ENCODE measurements at places on chromosomes 4 and X. TPM values are rescaled to one million over a fixed set of nuclear protein-coding genes. Genes with fewer than 3 reads are reported as not detected.

DNA sequence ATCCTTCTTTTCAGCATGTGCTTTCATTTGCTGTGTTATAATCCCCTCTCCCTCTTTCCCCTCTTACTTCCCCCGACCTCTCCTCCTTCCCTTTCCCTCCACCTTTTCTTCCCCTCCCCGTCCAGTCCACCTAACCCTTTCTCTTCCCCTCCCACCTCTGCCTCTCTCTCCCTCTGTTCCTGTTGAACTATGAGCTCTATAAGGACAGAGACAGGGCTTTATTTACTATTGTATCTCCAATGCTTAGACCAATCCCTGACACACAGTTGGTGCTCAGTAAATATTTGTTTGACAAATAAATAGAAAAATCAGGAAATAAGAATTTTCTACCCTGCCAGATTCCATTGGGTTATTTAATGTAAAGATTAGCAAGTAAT is 60.8 kb downstream of the EGF start:
- no peak overlapping the region for H3K27ac ChIP-seq
- no peak for DNase-seq
- H3K36me3 ChIP-seq, result peaks cover 2% of the 10 kb centered on the region
- no peak overlapping the region for H3K4me3 ChIP-seq
- peaks cover 23% of the 10 kb centered on the region for H3K27me3 ChIP-seq

- H3K36me3 ChIP-seq, result peaks cover 62% of the 10 kb centered on the region
- no peak overlapping the region for H3K4me3 ChIP-seq
- peaks cover 8% of the 10 kb centered on the region for H3K4me1 ChIP-seq
- no peaks in the 10 kb centered on the region for H3K27me3 ChIP-seq
- DNase-seq, result no peak
Measured at GRCh38 chr4:145779319-145779801, 99.4 kb downstream of the C4orf51 start.

- DNase-seq, result no peak
- no peak overlapping the region for H3K27ac ChIP-seq
- peaks cover 9% of the 10 kb centered on the region for H3K27me3 ChIP-seq
- H3K36me3 ChIP-seq, result peaks cover 1% of the 10 kb centered on the region
Measured at GRCh38 chr4:7956270-7956808, 16.7 kb upstream of the AFAP1 start.

- H3K27me3 ChIP-seq, result no peaks in the 10 kb centered on the region
- H3K27ac ChIP-seq, result no peak overlapping the region
- H3K4me1 ChIP-seq, result no peaks in the 10 kb centered on the region
- DNase-seq, result no peak
- H3K4me3 ChIP-seq, result no peak overlapping the region
Measured at GRCh38 chr4:134072137-134072536, 129.5 kb downstream of the PABPC4L start.

Gene SH3RF1
- total RNA-seq, result 0.18 TPM

Gene FRMPD4
- not detected for total RNA-seq

Gene BLOC1S4
- total RNA-seq, result 21.5 TPM

Gene TCP11X2
- total RNA-seq, result not detected

DNA sequence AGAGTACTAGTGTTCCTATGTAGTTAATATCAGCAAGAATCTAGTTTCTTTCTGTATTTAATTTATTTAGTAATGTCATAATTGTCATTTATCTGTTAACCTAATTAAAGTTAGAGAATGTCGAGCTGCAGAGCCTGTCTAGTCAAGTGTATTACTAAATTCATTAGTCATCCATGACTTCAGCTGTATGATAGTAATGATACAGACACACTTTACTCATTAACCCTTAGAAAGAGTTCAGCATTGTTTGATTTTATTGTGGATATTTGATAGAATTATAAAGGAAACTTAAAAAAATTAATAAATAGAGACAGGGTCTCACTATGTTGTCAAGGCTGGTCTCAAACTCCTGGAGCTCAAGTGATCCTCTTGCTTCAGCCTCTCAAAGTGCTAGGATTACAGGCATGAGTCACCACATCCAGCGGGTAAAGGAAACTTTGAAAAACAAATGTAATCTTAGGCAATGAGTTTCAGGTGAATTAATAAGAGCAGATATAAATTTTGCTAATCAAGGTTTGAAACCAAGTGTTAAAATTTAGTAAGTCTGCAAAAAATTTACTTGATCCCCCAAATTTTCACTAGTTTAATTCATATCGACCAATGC is 110.6 kb downstream of the ANK2 start:
- H3K27me3 ChIP-seq, result no peaks in the 10 kb centered on the region
- H3K4me3 ChIP-seq, result no peak overlapping the region
- no peak for DNase-seq
- H3K27ac ChIP-seq, result no peak overlapping the region
- H3K36me3 ChIP-seq, result no peaks in the 10 kb centered on the region

DNA sequence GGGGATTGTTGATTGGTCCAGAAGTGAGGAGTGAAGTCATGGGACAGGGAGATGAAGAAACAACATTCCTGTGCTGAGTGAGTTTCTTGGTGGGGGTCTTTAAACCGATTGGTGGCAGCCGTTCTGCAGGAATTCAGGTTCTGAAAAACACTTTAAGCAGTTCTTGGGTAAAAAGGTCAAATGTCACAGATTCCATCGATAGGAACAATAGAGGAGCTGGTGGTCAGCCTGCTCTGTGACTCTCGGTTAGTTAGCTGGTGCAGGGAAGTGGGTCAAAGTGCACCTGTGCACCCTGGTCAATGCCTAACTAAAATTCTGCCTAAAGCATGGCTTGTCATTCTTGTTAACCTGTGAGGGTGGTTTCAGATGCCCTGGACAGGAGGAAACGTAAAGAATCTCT is 34.6 kb upstream of the MGST2 start:
- H3K27ac ChIP-seq, result no peak overlapping the region
- H3K36me3 ChIP-seq, result no peaks in the 10 kb centered on the region
- H3K4me1 ChIP-seq, result no peaks in the 10 kb centered on the region

GRCh38 chrX:12138361-12139313 is at the start of gene FRMPD4:
TSS of gene FRMPD4 (plus strand) at chrX:12138473. CDS start at chrX:12138972, 499 bp downstream.
- H3K27ac ChIP-seq, result no peak within 1 kb of the TSS
- no peak within 1 kb of the TSS for H3K4me3 ChIP-seq
- no peak for DNase-seq
- no peaks in the 10 kb centered on the region for H3K36me3 ChIP-seq
- peaks cover 17% of the 10 kb centered on the region for H3K27me3 ChIP-seq

GRCh38 chr4:100875296-100876068 is 357.7 kb upstream of the EMCN start:
- H3K4me1 ChIP-seq, result no peaks in the 10 kb centered on the region
- no peak overlapping the region for H3K4me3 ChIP-seq
- H3K27me3 ChIP-seq, result peaks cover 2% of the 10 kb centered on the region
- H3K36me3 ChIP-seq, result no peaks in the 10 kb centered on the region

Gene DDIT4L
- total RNA-seq, result not detected

DNA sequence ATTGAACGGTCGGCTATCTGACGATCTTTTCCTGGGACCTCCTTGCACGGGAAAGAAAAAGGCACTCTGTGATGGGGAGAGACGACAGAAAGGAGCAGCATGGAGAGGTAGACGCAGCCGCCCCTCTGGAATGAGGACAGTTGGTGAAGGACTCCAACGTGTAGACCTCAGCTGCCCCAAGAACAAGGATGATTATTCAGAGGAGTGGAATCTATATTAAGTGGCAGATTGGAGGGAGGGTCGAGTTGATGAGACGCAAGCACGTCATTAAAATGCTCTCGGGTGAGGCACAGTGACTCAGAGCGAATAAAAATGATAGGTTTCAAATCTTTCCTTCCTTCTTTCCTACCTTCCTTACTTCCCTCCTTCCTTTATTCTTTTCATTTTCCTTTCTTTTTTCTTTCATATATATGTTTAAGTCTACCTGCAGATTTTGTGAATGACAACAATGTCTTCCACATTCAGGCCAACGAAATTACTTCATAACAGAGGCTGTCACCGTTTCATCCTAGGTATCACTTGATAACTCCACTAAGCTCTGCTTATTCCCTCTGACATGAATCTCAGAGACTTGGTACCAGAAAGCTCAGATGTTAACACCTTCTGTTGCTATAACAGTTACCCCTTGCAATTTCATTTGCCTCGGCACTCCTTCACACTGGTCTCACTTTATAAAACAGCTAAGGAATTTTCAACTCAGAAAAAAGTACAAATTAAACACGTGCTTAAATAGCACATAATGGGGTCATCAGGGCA is 110.0 kb upstream of the PPARGC1A start:
- no peaks in the 10 kb centered on the region for H3K4me1 ChIP-seq
- DNase-seq, result no peak
- H3K36me3 ChIP-seq, result no peaks in the 10 kb centered on the region
- H3K27me3 ChIP-seq, result no peaks in the 10 kb centered on the region
- no peak overlapping the region for H3K27ac ChIP-seq

GRCh38 chrX:138858951-138859350 is 147.4 kb upstream of the FGF13 start:
- H3K4me1 ChIP-seq, result no peaks in the 10 kb centered on the region
- H3K27me3 ChIP-seq, result no peaks in the 10 kb centered on the region
- H3K36me3 ChIP-seq, result no peaks in the 10 kb centered on the region
- no peak overlapping the region for H3K4me3 ChIP-seq
- H3K27ac ChIP-seq, result no peak overlapping the region

DNA sequence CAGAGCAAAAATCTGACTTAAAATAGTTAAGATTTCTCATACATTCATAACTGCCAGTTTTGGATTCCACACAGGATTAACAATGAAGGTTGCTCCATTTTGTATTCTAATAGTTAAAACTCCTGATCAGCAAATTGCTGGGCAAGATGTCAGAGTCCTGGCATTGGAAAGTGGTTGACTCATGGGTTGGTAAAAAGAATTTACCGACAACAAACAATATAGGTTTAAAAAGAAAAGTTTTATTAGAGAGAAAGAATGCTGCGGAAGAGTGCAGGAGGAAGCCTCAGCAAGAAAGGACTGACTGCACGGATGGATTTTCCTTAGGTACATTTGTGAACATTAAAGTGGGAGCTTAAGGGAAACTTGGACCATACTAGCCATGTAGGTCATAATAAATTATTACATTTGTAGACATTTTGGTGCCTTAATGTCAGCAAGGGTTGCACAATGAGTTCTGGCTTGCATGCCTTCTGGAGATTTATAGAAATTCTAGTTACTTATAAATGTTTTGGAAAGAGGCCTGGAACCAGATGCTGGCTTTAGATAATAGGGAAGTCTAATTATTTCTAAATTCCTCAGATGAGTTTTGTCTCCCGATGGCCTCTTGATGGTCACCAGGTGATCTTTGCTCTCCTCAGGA is 25.4 kb upstream of the IL2 start:
- no peak overlapping the region for H3K27ac ChIP-seq
- H3K4me1 ChIP-seq, result peaks cover 6% of the 10 kb centered on the region
- peaks cover 12% of the 10 kb centered on the region for H3K27me3 ChIP-seq
- no peaks in the 10 kb centered on the region for H3K36me3 ChIP-seq
- no peak overlapping the region for H3K4me3 ChIP-seq

DNA sequence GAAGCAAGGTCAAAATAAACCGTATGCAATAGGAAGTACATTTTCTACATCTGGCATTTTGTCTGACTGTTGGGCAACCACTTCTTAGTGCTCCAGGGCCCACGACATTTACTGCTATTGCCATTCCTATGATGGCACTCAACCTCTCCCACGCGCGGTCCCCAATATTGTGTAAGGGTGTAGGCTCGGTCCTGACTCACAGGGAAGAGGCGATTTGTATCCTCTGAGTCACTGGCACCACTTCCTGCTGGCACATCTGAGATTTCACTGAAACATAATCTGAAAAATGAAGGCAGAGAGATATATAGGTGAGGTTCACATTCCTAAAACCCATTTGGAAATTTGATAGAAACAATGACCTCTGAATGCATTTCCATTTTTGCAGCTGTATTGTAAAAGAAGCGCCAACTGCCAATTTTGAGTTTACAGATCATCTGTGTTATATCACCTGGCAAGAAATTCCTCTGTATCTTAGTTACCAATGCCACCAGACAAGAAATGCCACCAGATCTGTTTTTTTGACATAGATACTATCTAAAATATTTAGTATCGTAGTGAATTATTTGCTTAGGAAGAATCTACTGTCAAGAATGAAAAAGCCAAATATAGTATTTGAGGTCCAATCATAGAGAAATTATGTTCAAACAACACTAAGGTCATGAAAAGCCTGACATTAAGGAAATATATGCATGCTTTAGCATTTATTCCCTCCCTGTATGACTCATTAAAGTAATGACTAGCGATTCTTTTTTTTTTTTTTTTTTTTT is 9.8 kb downstream of the EREG start:
- no peak overlapping the region for H3K27ac ChIP-seq
- H3K36me3 ChIP-seq, result no peaks in the 10 kb centered on the region
- H3K4me1 ChIP-seq, result no peaks in the 10 kb centered on the region
- H3K4me3 ChIP-seq, result no peak overlapping the region
- DNase-seq, result no peak

GRCh38 chrX:15418707-15419181 is 34.5 kb upstream of the VEGFD start:
- no peak for DNase-seq
- no peaks in the 10 kb centered on the region for H3K4me1 ChIP-seq
- H3K27me3 ChIP-seq, result no peaks in the 10 kb centered on the region
- H3K4me3 ChIP-seq, result no peak overlapping the region
- no peak overlapping the region for H3K27ac ChIP-seq

Gene TXK
- total RNA-seq, result 60.6 TPM

GRCh38 chr4:81449015-81449414 is 22.7 kb downstream of the RASGEF1B start:
- no peak for DNase-seq
- H3K27me3 ChIP-seq, result no peaks in the 10 kb centered on the region
- peaks cover 13% of the 10 kb centered on the region for H3K36me3 ChIP-seq
- H3K27ac ChIP-seq, result no peak overlapping the region

DNA sequence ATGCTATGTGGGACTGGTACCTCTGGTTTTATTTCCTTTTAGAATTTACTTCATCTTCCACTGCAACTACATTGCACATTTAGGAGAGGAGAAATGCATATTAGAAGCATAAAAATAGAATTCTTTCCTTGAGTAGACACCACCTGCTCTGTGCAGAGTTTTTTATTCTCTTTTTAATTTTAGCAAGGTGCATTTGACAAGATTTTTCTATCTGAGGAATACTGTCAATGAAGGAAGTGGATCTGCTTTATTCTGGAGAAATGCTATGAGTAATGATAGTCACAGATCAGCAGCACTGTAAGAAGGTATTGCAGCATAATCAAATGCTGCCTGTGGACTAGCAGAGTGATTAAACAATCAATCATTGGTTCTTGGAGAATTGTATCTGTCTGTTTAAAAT is 1038.3 kb downstream of the RAPGEF2 start:
- H3K4me3 ChIP-seq, result no peak overlapping the region
- no peaks in the 10 kb centered on the region for H3K27me3 ChIP-seq
- no peaks in the 10 kb centered on the region for H3K4me1 ChIP-seq
- no peak overlapping the region for H3K27ac ChIP-seq
- H3K36me3 ChIP-seq, result no peaks in the 10 kb centered on the region
- no peak for DNase-seq
